ENCODE measurements at places on chromosomes 7 and 10.

DNA sequence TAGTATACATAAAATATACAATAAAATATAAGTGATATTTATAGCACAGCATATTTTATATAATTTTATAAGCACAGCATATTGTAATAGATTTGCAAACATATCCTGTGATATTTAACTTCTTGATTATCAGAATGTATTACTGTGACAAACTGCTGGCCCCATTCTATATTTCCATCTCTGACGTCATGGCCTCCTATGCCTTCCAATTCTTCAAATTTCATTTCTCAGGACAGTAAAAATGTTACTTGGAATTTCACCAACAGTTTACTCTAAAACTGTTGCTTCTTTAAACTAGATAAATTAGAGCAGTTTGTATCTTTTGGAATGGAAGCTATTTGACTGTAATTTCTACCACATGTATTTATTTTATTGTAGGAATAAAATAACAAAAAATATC lies 102.5 kb upstream of the SLC25A13 start:
- DNase-seq, result no peak

DNA sequence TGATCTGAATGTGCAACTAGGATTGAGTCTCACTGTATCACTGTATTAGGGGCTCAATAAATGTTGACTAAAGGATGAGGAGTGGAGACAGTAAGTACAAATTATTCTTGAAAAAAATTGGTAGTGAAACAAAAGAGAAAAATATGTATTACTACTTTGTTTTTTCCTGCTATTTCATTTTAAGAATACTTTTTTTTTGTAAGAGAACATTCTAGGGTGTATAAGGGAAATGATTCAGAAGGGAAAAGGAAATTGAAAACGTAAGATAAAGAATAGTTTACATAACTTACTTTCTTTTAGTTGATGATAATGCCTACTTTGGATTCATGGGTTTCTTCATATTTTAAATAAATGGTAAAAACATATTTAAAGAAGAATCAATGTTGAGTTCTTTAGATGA lies 9.6 kb downstream of the CAPZA2 start:
- no peak for DNase-seq

GRCh38 chr10:74841265-74841973 lies 15.0 kb downstream of the KAT6B start:
- DNase-seq, result no peak

GRCh38 chr7:6232116-6232515 lies 40.3 kb downstream of the CYTH3 start:
- no peak for DNase-seq

GRCh38 chr10:35300063-35300699 lies 36.1 kb upstream of the CCNY start:
- DNase-seq, result no peak

DNA sequence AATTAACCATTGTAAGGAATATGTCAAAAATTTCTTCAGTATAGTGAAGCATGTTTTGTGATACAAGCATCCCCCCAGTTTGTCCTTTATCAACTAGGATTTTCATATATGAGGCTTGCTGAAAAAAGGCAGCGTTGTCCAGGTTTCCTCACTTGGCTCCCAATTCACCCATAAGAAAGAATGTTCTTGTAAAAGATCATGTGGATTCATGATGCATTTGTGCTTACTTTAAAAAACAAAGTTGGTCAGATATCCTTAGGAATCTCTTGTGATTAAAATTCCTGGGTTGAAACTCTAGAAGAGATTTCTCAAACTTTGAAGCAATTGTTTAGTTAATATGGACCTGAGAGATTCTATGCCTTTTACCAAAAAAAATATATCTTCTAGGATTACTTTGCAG lies 181.8 kb downstream of the KIAA1217 start:
- no peak for DNase-seq

- DNase-seq, result no peak
These were observed 68.8 kb upstream of the DNAJB6 start for GRCh38 chr7:157267956-157268355.

GRCh38 chr10:18449611-18450026 lies 201.8 kb downstream of the NSUN6 start:
- no peak for DNase-seq

DNA sequence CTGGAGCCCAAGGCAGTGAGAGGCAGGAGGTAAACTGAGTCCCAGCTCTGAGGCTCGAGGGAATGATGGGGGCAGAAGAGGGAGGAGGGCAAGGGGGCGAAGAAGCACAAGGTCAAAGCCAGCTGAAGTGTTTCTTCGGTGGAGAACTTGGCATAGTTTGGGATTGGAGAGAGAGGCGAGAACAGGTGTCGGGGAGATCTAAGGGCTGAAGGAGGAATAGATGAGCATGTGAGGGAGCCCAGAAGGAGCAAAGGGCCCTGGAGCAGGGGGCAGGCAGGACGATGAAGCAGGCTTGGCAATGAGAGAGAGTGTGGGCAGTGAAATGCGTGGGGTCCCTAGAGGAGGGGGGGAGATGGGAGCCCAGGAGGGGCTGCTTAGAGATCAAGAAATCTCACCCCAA lies 35.9 kb downstream of the SH3PXD2A start:
- no peak for DNase-seq

- no peak for DNase-seq
These were observed 5.0 kb downstream of the NOLC1 start for GRCh38 chr10:102157224-102157623.
